Heart left ventricle (tissue), 16 donors: ENCODE measurements at places on chromosomes 3 and 15. TPM values are rescaled to one million over a fixed set of nuclear protein-coding genes. Genes with fewer than 3 reads are reported as not detected.

GRCh38 chr3:39067286-39067685 is 15.5 kb downstream of the WDR48 start:
- H3K4me1 ChIP-seq = no peaks in the 10 kb centered on the region
- no peaks in the 10 kb centered on the region for H3K27me3 ChIP-seq
- DNase-seq = no peak
- H3K4me3 ChIP-seq = no peak overlapping the region

SKOR1 gene
- not detected for total RNA-seq

GRCh38 chr15:75656331-75656730 is 8.6 kb downstream of the SNX33 start:
- peaks cover 66% of the 10 kb centered on the region for H3K4me1 ChIP-seq
- H3K4me3 ChIP-seq = no peak overlapping the region
- H3K27me3 ChIP-seq = no peaks in the 10 kb centered on the region
- DNase-seq = no peak

DNA sequence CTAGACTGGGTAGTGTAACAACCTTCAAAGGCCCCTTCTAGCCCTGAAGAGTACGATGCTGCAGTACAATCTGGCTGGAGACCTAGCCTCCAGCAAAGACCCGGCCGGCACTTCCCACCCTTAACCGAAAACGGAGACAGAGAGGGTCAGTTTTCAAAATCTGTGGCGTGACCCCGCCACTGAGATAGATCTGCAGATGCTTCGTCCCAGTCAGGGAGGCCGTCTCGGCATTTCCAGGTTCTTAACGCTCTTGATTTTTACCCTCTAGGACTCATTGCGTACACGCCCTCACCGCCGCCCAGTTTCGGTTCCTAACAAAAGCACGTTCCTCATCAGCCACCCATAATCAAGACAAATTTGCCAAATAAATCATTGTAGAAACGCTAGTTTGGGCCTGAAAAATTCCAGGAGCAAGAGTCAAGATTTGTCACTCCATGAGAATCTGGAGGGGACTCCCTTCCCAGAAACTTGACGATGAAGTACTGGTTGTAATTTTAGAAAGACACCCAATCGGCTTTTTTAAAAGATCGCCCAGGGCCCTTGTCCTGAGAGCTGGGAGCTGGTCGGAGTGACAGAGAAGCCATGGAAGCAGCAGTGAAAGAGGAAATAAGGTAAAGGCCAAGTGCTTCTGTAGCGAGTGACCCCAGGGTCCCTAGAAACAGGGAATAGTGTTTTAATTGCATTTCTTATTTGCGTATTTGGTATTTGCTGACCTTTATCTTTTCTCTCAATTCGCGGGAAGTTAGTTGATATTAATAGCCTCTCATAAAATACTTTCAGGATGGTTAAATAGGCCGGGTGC is 868 bp upstream of the TMEM87A start:
- peaks cover 32% of the 10 kb centered on the region for H3K4me1 ChIP-seq
- peak overlapping the region; percentile 96 for H3K27ac ChIP-seq
- DNase-seq = peak; percentile 78
- no peaks in the 10 kb centered on the region for H3K27me3 ChIP-seq

GPR27 gene
- total RNA-seq = 3.2 TPM

GRCh38 chr3:68060191-68060590 is 405.8 kb upstream of the SUCLG2 start:
- H3K4me1 ChIP-seq = no peaks in the 10 kb centered on the region
- DNase-seq = no peak
- H3K36me3 ChIP-seq = no peaks in the 10 kb centered on the region
- H3K27me3 ChIP-seq = no peaks in the 10 kb centered on the region

GRCh38 chr15:55327387-55327786 is 8.4 kb downstream of the PIGB start:
- no peaks in the 10 kb centered on the region for H3K27me3 ChIP-seq
- H3K4me1 ChIP-seq = no peaks in the 10 kb centered on the region
- H3K4me3 ChIP-seq = no peak overlapping the region
- DNase-seq = no peak

- no peak overlapping the region for H3K4me3 ChIP-seq
- no peaks in the 10 kb centered on the region for H3K27me3 ChIP-seq
- H3K4me1 ChIP-seq = peaks cover 19% of the 10 kb centered on the region
These were observed 36.0 kb upstream of the ALDH1L1 start for GRCh38 chr3:126216416-126216815.

GRCh38 chr3:139095803-139096466 is 51.2 kb upstream of the PRR23C start:
- no peak for DNase-seq
- H3K27ac ChIP-seq = no peak overlapping the region
- H3K27me3 ChIP-seq = no peaks in the 10 kb centered on the region
- no peaks in the 10 kb centered on the region for H3K36me3 ChIP-seq
- H3K4me3 ChIP-seq = no peak overlapping the region

CHRD gene
- 4.8 TPM for total RNA-seq

DNA sequence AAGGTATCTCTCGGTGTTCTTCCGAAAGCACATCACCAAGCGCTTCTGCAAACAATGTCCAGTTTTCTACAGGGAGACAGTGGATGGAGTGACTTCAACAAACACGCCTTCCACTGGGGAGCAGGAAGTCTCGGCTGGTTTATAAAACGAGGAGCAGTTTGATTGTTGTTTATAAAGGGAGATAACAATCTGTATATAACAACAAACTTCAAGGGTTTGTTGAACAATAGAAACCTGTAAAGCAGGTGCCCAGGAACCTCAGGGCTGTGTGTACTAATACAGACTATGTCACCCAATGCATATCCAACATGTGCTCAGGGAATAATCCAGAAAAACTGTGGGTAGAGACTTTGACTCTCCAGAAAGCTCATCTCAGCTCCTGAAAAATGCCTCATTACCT is 4.6 kb downstream of the CCR2 start:
- no peaks in the 10 kb centered on the region for H3K36me3 ChIP-seq
- DNase-seq = no peak
- no peaks in the 10 kb centered on the region for H3K4me1 ChIP-seq

ZNF197 gene
- 10.6 TPM for total RNA-seq

DNA sequence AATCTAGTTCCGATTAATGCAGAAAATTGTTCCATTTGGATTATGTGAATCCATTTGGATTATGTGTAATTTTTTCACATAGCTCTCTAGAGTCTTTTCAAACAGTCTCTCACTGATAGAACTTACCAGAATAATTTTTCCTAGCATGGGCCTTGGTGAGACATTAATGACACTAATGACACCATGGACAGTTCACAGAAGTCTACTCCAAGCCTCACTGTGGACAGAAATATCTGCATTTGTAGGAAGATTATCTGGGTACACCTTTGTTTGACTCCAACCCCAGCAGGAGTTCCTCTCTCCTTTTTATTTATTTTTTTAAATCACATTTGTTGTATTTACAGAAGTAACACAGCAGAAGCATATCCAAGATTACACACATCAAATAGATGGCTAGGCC is 27.9 kb downstream of the AADACL2 start:
- H3K27ac ChIP-seq = no peak overlapping the region
- H3K4me3 ChIP-seq = no peak overlapping the region
- DNase-seq = no peak
- peaks cover 9% of the 10 kb centered on the region for H3K4me1 ChIP-seq
- H3K27me3 ChIP-seq = no peaks in the 10 kb centered on the region

- no peaks in the 10 kb centered on the region for H3K27me3 ChIP-seq
- H3K4me1 ChIP-seq = no peaks in the 10 kb centered on the region
- peaks cover 3% of the 10 kb centered on the region for H3K36me3 ChIP-seq
- peak; percentile 83 for DNase-seq
- H3K27ac ChIP-seq = no peak overlapping the region
- no peak overlapping the region for H3K4me3 ChIP-seq
These were observed 7.6 kb downstream of the ULK3 start for GRCh38 chr15:74835312-74835823.

CISH gene
- 12.6 TPM for total RNA-seq

GRCh38 chr3:132553826-132554225 is 43.2 kb upstream of the ACKR4 start:
- H3K27ac ChIP-seq = no peak overlapping the region
- H3K4me1 ChIP-seq = peaks cover 26% of the 10 kb centered on the region
- no peaks in the 10 kb centered on the region for H3K27me3 ChIP-seq
- H3K36me3 ChIP-seq = peaks cover 9% of the 10 kb centered on the region
- no peak overlapping the region for H3K4me3 ChIP-seq

DNA sequence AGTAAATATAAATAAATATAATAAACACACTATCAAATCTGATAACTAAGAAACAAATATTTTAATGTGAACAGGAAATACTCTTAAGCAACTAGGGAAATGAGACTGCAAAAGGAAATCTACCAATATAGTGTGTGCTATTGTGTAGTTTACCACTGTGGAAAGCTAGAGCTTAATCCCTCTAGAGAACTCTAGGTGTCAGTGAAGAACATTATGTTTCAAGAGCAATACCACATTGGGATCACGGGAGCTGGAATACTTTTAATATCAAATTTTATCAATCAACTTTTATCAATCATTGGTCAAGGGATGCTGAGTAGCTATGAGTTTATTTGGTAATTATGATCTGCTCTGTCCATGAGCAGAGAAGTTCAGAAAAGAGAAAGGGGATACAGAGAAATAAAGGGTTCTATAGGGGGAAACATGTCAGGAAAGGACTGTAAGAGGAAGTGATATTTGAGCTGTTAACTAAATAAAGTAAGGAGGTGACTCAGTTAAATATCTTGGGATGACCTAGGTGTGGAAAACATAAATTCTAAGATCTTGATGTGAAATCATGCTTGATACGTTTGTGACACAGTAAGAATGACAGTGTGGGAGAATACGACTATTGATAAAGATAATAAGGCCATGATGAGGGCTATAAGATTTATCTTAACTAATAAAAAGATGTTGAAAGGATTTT is 762.2 kb upstream of the ALCAM start:
- no peaks in the 10 kb centered on the region for H3K27me3 ChIP-seq
- H3K36me3 ChIP-seq = no peaks in the 10 kb centered on the region
- no peak overlapping the region for H3K27ac ChIP-seq
- H3K4me1 ChIP-seq = no peaks in the 10 kb centered on the region
- no peak for DNase-seq

GRCh38 chr3:38332201-38332600 is 14.4 kb upstream of the XYLB start:
- DNase-seq = no peak
- H3K27ac ChIP-seq = no peak overlapping the region
- no peaks in the 10 kb centered on the region for H3K36me3 ChIP-seq
- H3K4me3 ChIP-seq = no peak overlapping the region

DNA sequence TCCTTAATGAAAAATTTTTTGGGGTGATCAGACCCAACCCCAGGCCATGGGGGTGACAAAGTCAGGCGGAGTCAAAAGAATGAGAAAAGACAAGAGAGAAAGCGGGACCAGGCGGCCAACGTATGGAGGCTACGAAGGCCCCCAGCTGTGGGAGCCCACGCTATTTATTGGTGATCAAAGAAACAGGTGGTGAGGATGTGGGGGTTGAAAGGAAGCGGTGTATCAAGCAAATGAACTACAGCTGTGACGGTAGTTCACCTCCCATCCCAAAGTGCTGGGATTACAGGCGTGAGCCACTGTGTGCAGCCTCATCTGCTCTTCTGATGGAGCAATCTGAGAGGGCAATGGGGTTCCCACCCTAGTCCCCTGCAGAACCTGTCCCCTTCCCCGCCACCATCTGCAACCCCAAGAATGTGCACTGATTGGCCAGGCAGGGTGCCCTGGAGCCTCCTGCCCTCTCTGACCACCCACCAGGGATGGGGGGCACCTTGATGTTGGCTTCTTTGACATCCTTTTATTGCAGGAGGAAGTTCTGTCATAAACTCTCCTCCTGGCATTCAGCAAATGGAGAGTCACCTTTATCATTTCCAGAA is 1.1 kb upstream of the CHRNA3 start:
- H3K27ac ChIP-seq = no peak overlapping the region
- no peaks in the 10 kb centered on the region for H3K4me1 ChIP-seq
- no peak overlapping the region for H3K4me3 ChIP-seq
- no peaks in the 10 kb centered on the region for H3K36me3 ChIP-seq

- no peak overlapping the region for H3K4me3 ChIP-seq
- H3K27me3 ChIP-seq = no peaks in the 10 kb centered on the region
- DNase-seq = no peak
- H3K27ac ChIP-seq = no peak overlapping the region
These were observed 63.1 kb upstream of the GOLGA6B start for GRCh38 chr15:72591361-72591760.

GRCh38 chr3:121836064-121836463 is 1.1 kb downstream of the EAF2 start:
- no peak overlapping the region for H3K27ac ChIP-seq
- peaks cover 27% of the 10 kb centered on the region for H3K4me1 ChIP-seq
- no peaks in the 10 kb centered on the region for H3K27me3 ChIP-seq
- peak overlapping the region; percentile 76 for H3K4me3 ChIP-seq
- no peaks in the 10 kb centered on the region for H3K36me3 ChIP-seq
- DNase-seq = no peak

DNA sequence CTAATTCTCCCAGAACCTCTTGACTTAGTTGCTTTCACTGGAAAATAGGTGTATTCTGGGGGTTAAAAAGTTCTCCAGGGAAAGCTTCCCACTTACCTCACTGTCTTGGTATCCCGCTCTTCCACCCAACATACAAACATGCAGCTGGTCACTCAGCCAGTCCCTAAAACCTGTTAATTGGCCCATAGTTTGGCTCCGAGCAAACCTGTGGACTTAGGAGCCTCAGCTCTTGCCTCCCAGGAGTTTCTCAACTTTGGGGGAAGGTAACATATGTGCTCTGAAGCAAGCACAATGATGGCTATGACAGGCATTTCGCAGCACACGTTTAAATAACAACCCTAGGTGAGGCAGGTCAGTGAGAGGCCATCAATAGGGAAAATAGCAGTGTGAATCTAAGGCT is 25.8 kb upstream of the LRRFIP2 start:
- no peaks in the 10 kb centered on the region for H3K27me3 ChIP-seq
- no peaks in the 10 kb centered on the region for H3K36me3 ChIP-seq
- H3K4me1 ChIP-seq = no peaks in the 10 kb centered on the region
- no peak for DNase-seq
- no peak overlapping the region for H3K27ac ChIP-seq
- H3K4me3 ChIP-seq = no peak overlapping the region

NGLY1 gene
- 30.4 TPM for total RNA-seq

- no peak for DNase-seq
- H3K36me3 ChIP-seq = no peaks in the 10 kb centered on the region
- H3K4me3 ChIP-seq = no peak overlapping the region
These were observed 269.2 kb upstream of the CNTN3 start for GRCh38 chr3:74883690-74884089.

DNA sequence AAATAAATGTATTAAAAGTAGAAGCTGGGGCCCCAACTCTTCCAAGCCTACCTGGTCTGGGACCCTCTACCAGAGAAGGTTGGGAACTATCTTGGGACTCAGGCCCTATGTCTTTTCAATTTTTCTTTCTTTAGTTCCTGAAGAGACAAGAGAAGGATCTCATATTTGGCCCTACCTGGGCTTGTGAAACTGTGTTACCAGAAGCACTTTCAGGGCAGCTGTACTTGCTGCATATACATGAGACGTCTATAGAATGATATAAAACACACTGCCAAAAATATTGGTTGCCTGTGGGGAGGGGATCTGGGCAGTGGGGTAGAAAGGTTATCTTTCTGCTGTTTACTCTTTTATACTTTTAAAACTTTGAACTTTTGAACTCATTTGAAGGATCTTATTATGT is 604 bp upstream of the EPB42 start:
- no peaks in the 10 kb centered on the region for H3K4me1 ChIP-seq
- no peaks in the 10 kb centered on the region for H3K27me3 ChIP-seq
- H3K36me3 ChIP-seq = no peaks in the 10 kb centered on the region
- H3K4me3 ChIP-seq = no peak overlapping the region
- no peak for DNase-seq
